ENCODE measurements at places on chromosomes 7 and 10.

DNA sequence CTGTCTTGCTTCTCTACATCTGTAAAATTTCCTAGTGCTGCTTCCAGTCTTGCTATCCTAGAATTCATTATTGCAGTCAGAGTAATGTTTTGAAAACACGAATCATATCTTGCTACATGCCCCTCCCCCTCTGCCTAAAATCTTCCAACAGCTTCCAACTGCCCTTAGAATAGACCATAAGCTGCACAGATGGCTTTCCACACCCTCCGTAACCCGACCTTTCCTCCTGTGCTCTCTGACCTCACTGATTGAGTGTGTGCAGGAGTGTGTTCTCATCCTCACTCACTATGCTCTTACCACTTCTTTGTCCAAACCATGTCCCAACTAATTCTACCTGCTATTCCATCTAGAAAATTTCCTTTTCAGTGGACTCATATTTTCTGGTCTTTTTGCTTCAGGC lies 121.2 kb upstream of the ANKRD1 start:
- no peak for DNase-seq

DNA sequence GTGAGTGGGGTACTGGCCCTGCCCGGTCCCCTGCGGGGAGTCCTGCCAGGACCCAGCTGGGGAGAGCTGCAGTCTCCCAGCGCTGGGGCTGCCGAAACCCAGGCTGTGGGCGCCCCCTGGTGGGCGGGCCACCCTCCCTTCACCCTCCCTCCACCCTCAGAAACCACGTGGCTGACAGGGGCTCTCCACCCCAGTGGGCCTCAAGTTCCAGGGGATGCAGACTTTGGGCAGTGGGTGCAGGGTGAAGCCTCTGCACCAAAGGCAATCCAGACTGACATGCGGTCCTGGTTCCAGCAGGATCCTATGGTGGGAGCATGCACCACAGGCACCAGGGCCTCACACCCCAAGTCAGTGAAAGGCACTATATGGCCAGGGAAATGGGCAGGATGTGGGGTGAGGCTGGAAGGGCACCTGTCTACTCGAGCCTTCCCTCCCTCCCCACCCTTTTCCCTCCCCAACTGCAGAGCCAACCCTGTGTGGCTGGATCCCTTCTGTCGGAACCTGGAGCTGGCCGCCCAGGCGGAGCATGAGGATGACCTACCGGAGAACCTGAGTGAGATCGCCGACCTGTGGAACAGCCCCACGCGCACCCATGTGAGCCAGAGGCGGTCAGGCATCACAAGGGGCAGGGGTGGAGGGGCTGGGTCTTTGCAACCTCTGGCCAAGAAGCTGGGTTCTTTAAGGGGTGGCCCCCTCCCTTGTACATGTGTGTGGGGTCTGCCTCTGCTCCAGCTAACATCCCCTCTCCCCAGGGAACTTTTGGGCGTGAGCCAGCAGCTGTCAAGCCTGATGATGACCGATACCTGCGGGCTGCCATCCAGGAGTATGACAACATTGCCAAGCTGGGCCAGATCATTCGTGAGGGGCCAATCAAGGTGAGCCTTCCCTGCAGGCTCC lies 38.8 kb downstream of the PSAP start:
- peak; percentile 64 for DNase-seq

DNA sequence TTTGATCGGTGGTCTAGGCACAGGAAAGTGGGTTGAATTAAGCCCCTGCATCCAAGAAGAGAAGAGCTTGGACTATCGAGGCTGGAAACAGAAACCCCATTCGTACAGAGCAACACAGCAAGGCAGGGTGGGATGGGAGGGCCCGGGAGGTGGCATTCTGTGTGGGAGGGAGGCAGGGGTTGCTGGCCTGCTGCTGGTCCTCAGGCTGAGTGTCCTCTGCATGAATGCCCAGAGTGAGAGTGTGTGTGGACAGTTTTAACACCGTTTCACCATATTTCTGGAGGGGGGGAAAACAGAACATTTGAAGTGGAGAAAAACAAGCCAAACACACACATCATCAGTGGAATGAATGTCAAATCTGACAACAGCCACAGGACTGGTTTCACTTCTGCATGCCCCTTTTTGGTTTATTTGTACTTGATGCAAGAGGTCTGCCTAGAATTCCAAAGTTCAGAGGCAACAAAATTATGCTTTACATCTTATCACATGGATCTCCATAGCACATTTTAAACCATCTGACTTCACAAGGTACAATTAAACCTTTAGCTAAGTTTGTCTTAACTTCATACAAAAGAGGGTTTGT lies 11.1 kb upstream of the ENO4 start:
- no peak for DNase-seq

- peak; percentile 20 for DNase-seq
Observed at GRCh38 chr10:95411635-95412034, 120.8 kb upstream of the PDLIM1 start.

GRCh38 chr10:133141144-133141957 lies 18.7 kb upstream of the KNDC1 start:
- DNase-seq: no peak

DNA sequence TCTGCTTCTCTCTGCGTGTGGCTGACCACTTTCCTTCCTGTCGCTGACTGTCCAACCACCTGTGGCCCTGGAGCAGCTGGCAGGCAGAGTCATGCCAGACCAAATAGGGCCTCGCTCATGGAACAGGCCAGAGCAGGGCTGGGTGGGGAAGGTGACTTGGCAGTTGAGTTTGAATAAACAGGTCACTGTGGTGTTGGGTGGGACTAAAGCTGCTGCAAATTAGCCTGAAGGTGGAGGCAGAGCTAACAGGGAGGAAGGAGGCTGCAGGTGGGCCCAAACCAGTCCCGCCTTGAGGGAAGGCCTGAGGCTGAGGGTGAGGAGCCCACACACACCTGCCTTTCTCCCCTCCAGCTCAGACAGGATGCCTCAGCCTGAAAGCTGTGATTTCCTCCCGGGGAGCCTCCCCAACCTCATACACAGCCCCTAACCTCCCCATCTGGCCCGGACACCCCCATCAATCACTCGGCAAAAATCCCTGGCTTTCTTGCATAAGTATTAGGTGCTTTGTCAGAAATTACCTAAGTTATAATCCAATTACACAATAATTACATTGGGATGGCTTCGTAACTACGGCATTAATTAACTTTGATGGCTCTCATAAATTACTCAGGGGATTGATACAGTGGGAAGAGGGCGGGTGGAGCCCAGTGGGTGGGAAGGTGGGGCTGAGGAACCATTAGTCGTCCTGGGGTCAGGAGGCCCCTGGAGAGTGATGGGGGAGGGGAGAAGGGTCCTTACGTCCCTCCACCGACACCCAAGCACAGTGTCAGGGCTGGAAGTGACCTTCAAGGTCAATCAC lies 97.7 kb upstream of the PCBD1 start:
- DNase-seq: no peak

DNA sequence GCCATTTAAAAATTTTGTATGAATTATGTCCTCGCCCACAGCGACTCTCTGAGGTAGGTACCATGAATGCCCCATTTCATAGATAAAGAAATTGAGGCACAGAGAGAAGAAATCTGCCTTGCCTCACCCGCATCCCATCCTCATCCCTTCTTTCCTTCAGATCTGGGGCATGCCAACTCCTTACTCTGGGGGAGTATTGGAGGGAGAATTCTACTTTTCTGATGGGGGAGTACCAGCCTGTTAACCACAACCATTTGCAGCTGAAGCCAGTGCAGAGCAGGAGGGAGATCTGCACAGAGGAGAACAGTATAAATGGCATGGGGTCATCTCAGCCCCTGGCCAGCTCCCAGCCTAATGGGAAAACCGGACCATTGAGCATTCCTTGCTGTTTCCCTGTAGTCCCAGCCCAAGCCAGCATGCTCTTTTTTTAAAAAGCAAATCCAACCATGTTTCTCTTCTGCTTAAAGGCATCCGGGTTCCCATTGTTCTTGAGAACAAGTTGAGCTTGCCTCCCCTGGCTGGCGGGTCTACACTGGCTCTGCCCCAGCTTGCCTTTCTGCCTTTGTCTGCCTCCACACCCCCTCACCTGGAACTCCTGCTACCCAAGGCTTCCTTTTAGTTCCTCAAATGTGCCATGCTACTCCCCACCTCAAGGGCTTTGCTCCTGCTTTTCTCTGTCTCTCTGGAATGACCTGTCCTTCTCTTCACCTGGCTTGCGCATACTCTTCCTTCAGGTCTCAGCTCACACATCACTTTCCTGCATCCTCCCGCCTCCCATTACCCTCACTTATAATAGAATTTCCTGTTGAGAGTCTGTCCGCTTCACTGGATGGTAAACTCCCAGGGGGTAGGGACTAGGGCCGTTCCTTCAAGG lies 8.8 kb upstream of the ZNF503 start:
- DNase-seq: no peak

GRCh38 chr10:131908151-131908550 lies 7.3 kb downstream of the PPP2R2D start:
- DNase-seq: no peak

DNA sequence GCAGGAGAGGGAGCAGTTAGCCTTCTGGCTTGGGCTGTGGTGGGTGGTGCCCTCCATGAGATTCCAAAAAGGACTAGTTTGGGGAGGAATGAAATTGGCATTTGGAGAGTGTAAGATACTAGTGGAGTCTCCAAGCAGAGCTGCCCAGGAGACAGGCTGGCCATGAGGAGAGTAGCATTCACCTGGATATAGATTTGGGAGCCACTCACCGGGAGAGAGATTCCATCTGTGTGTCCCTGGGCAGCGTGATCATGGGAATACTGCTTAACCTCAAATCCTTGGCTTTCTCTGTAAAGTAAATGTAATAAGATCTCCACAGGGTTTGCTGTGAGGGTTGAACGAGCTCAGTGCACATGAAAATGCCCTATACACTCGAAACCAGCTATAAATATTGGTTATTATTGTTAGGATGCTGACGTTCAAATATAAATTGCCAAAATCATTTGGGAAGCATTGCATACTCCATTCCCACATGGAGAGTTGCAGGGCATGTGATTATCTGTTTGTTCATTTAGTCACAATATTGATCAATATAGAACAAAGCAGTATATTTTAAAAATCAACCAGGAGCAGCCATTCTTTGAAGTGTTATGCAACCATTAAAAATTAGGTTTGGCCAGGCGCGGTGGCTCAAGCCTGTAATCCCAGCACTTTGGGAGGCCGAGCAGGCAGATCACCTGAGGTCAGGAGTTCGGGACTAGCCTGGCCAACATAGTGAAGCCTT lies 143.7 kb downstream of the CUX1 start:
- DNase-seq: no peak

DNA sequence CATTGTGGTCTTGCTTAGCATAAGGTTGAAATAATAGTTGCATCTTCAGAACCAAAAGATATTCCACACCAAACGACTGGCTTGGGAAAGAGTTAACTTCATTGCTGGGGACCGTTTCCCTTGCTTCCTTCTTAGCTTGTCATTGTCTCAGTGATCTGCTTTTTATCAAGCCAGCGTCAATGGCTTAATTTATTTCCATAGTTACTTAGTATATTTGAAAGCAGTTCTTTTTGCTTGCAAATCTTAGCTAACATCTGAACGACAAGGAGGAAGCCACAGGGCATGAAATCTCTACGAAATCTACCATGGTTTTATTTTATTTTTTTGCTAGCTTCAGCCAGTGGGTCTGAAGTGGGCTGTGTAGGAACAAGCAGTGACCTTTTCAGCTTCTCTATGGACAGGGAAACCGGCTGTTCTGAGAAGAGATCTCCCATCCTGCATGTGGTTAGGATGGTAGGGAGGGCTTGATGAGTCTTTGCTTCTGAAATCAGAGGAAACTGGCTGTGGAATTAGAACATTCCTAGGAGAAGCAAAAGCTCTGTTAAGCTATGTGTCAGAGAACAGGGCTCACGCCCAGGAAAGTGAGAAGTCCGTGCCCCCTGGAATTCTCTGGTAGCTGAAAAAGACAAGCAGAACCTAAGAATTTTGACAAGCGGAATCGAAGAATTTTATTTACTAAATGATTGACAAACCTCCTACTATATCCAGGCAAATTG lies 8.0 kb downstream of the SLC18A2 start:
- no peak for DNase-seq

- no peak for DNase-seq
Observed at GRCh38 chr7:136923111-136923667, 54.7 kb downstream of the CHRM2 start.

DNA sequence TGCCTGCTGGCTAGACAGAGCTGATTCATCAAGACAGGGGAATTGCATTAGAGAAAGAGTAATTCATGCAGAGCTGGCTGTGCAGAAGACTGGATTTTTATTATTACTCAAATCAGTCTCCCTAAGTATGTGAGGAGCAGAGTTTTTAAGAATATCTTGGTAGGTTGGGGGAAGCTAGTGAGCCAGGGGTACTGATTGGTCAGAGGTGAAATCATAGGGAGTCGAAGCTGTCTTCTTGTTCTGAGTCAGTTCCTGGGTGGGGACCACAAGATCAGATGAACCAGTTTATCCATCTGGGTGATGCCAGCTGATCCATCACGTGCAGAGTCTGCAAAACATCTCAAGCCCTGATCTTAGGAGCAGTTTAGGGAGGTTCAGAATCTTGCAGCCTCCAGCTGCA lies 39.8 kb downstream of the FOXI2 start:
- DNase-seq: no peak

DNA sequence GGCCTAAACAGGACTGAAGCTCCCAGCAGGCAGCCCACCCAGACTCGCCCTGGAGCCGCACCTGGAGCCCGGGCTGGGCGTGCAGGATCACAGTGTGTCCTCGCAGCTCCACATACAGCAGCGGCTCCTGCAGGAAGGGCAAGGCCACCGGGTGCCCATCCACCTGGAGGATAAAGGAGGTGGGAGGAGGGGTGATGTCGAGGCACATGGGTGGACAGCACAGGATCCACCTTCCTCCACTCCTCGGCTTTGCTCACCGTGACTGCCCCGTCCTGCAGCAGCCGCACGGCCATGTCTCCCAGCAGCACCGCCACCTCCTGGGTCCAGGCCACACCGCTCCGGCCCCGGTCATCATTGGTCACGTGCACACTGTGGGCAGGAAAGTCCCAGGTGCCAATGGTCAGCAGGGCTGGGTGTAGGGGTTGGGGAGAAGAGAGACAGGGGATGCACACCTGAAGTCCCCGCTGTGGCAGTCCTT lies 16.8 kb downstream of the ATP6V1F start:
- no peak for DNase-seq

DNA sequence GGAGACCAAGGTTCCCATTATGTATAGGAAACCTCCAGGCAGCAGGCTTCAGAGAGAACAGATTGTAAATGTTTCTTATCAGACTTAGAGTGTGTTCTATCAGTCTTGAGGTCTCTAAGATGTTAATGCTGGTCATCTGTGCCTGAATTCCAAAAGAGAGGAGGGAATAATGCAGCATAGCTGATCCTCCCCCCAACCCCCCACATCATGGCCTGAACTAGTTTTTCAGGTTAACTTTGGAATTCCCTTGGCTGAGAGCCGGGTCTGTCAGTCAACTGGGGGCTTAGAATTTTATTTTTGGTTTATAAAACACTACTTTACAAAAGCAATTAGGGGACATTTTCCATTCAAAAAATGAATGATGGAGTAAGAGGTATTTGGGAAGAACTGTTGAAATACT lies 184.3 kb downstream of the NEBL start:
- no peak for DNase-seq

DNA sequence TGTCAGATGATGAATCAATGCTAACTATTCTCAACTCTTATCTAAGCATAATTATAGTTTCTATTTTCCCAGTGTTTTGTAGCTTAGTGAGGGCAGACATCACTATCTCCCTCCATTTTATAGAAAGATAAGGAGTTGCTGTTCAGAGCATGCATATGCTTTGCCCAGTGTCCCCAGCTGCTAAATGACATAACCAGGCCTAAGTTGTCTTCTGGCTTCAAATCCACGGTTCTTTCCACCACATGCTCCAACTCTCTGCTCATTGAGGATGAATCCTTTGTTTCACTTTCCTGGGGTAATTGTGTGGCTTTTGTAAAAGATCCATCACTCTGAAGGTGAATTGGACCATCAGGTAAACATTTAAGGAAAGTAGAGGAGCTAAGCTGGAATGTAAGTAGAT lies 134.0 kb downstream of the SNX10 start:
- DNase-seq: no peak

GRCh38 chr10:70417568-70417967 lies 13.6 kb downstream of the EIF4EBP2 start:
- DNase-seq: no peak

Measured in hematopoietic multipotent progenitor cell treated with erythropoietin and hydrocortisone succinate and interleukin-3 and kit ligand, for 8 days (in vitro differentiated cells).